Ovary (tissue), 10 donors: ENCODE measurements at places on chromosomes 13 and 19.

DNA sequence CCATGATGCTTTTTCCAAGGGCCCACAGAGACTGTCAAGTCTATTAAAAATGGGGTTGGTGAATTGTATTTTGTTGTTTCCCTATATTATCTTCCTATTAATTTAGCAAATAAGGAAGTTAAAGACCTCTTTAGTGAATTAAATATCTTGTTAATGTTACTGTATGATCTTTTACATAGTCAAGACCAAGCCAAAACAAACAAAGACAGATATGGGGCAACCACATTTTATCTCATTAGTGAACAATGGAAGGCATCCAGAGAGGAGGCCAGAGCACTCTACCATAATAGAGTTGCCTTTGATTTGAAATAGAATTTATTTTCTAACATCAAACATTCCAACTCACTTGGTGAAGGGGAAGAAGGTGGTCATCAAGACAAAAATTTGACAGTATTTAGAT lies 169.4 kb downstream of the B3GLCT start:
- no peak for DNase-seq

GRCh38 chr19:33860312-33861090 lies 63.8 kb downstream of the KCTD15 start:
- no peak for DNase-seq

- DNase-seq = no peak
Observed at GRCh38 chr13:106369858-106370257, 165.6 kb downstream of the EFNB2 start.

DNA sequence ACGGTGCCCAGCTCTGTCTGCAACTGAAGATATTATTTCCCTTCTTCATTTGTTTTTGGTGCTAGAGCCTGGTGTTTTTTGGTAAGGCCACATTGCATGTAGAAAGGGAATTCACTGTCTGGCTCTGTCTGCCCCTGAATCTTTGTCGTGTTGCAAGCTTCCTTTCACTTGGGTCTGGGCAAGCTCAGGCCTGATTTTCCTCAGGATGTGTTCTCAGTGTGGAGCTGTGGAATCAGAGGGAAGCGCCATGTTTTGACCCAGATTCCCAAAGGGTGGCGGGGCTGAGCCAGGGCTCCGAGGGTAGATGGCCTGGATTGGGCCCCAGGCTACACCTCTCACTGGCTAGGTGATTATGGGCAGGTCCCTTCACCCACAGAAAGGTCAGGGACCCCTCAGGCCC lies 8.6 kb downstream of the PRKCSH start:
- DNase-seq = no peak

DNA sequence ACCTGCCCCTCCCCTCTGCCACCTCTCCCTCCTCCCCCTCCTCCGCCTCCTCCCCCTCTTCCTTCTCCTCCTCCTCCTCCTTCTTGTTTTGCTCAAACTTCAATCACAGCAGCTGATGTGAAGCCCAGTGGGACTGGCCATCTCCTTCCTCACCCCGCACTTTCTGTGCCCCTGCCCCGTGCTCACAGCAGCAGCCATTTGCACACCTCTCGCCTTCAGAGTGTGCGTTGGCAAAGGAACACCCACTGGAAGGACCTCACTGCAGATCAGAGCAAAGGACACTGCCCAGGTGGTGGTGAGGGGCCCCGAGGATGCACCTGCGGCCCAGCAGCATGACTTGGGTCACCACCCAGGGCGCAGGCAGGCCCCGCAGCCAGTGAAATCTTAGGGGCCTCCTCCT lies 98.8 kb downstream of the SOX1 start:
- DNase-seq = no peak

DNA sequence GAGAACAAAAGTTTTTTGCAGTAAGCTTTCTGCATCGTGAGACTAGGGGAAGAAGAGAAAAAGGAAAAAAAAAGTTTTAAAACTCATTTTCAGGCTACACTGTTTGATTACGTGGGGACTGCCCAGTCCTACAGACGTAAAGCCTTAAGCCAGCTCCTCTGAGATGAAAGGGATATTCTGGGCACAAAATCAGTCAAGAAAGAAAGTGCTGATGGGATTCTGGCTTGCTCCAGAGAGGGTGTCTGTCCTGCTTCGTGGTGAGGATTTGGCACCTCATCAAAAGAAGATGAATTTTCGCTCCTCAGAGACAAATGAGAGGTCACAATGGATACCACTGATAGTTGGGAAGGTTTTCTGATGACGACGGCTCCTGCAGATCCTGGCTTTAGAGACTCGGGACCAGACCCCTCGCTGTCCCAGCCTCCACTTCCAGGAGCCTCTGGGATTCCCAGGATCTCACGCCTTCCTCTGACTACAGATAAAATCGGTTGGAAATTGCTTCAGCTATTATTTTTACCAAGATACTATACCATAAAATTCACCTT lies 9.7 kb downstream of the TEX29 start:
- DNase-seq = no peak

GRCh38 chr19:590396-590745 lies 690 bp downstream of the HCN2 start:
- DNase-seq = no peak

DNA sequence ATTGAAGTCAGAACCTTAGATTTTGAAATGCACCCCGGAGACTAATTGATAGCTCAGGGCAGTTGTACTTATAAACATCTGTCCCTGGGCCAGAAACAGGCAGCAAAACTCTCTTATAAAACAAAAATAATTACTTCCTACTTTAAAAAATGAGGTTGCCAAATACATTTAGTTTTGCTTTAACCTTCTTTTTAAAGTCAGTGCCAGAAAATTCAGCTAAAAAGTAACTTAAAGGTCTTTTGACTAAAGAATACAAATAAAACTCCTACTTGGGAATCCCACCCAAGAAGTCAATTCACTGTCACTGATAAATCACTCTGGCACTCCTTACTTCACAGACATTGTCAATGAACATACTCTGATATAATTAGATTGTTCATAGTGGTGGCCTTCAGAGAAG lies 60.7 kb downstream of the DOCK9 start:
- DNase-seq = no peak

- no peak for DNase-seq
Observed at GRCh38 chr19:5172859-5173630, 167.6 kb downstream of the PTPRS start.

DNA sequence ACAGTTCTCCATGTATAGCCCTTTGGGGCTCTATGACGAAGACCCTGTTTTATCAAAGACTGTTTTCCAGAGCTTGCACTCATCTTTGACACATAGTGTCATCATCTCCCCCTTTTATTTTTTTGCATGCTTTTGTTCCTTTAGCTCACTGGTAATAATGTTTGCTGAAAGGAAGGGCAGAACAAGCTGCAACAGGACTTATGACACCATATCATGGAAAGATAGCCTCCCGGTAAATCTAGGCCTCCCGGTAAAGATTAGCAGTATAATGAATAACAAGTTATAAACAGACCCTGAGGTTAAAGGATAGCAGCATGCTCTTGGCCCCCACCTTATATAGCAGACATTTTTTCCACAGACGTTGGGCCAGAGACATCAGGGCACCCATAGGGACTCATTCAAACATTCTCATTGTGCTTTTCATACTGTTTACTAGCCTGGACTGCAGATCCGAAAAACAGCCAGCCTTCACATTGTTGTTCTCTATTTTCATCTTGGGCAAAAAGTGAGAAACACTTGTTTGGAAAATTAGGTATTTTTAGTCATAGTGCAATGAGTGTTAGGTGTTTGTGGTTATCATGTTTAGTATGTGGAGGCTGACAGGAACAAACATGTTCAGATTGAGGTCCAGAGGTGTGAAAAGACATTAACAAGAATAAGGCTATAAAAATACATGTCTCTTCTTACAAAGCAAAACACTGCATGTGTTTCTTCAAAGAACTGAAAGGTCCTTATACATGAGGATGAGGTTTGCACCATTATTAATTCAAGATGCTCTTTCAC lies 136.9 kb upstream of the SPRY2 start:
- no peak for DNase-seq

DNA sequence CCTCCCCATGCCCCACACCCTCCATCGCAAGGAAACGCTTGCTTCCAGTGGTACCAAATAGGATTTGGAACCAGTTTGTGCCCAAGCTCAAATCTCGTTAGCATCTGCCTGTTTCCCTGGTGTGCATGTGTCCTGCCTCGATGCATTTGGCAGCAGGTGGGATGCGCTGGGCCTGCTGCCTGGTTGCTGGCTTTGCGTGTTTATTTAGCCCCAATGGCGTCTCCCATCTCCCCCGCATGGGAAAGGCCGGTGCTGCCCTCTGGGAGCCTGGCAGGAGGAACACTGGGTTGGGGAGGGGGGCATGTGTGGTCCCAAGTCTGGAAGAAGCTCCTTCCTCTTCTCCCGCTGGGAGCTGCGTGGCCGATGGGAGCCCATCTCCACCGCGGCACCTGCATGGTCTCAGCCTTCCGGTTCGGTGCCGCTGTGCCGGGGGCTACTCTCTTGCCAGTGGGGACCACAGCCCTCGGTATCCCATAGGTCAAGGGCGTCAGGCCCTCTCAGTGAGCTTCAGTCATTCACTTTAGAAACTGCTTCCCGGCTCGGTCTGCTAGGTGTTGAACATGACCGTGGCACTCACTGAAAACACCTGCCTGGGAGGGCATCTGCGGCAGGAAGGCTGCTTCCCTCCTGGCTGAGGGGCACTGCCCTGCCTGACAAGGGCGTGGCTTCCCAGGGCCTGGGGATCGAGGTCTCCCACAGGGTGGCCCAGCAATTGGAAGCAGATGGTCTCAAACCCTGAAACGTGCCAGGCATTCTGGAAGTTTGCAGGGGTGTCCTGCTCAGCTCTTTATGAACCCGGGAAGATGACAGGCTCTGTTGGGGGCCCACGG lies 11.8 kb upstream of the F7 start:
- DNase-seq = no peak

GRCh38 chr13:53064731-53065130 lies 36.1 kb downstream of the OLFM4 start:
- DNase-seq = no peak

- DNase-seq = no peak
Observed at GRCh38 chr13:110305949-110306339, 1.0 kb downstream of the COL4A1 start.

- DNase-seq = no peak
Observed at GRCh38 chr13:41056194-41056593, 5.1 kb upstream of the WBP4 start.

DNA sequence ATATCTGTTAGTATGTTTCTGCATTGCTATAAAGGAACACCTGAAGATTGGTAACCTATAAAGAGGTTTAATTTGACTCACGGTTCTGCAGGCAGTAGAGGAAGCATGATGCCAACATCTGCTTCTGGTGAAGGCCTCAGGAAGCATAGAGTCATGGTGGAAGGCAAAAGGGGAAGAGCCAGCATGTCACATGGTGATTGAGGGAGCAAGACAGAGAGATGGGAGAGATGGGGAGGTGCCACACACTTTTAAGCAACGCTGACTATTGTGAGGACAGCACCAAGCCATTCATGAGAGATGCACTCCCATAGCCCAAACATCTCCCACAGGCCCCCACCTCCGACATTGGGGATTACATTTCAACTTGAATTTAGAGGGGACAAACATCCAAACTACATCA lies 32.8 kb downstream of the COG6 start:
- DNase-seq = no peak

- no peak for DNase-seq
Observed at GRCh38 chr13:34162544-34162933, 344.6 kb downstream of the RFC3 start.

DNA sequence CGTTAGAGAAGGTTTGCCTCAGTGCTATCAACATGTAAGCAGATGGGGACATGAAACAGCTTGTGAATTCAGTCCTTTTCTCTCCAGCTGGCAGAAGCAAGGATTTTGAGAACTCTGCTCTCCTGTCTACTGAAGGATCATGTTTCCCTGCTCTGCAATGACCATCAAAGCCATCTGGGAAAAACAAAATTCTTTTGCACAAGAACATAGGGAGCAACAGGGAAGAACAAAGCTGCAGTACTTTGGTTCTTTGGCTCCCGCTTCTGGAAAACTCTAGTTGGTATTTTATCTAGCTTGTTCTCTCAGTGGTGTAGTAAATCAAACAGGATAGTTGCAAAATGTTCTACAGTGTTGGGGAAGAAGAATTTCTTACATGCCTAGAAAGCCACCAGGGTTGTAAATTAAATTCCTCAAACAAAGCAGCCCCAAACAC lies 270.4 kb downstream of the ENOX1 start:
- DNase-seq = peak; percentile 55

- no peak for DNase-seq
Observed at GRCh38 chr13:98252931-98253470, 75.9 kb upstream of the RNF113B start.

- peak; percentile 55 for DNase-seq
Observed at GRCh38 chr19:49860336-49861102, 6.9 kb downstream of the PNKP start.

DNA sequence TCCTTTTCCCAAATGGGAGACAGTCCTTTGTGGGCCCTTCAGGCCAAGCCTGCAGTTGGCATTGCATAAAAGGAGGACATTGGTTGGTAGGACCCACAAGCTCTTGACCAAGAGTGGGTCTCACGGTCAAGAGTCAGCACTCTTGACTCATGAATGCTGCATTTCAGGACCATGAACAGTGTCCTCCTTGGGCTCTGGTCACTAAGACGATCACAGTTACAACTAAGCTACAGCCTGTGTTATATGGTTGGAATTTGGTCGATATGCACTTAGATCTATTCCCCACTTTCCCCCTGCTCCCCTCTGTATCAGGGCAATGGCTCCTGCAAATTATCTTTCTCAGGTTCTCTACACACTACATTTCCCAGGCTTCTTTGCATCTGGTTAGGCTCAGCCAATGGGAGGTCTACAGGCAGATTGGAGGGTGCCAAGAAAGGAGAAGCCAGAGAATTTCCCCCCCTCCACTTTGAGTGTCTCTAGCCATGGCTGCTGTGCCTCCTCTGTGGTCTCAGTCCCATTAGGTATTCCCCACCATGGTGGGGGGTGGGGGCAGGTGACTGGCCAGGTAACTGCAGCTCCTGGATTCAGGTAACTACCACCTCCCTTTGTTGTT lies 3.1 kb upstream of the OLFM2 start:
- no peak for DNase-seq
